ENCODE measurements at places on chromosomes 7 and 10.

- DNase-seq = no peak
Observed at GRCh38 chr10:17381502-17382142, 72.8 kb downstream of the ST8SIA6 start.

GRCh38 chr10:23173214-23174073, 18.7 kb upstream of the PTF1A start:
- no peak for DNase-seq

DNA sequence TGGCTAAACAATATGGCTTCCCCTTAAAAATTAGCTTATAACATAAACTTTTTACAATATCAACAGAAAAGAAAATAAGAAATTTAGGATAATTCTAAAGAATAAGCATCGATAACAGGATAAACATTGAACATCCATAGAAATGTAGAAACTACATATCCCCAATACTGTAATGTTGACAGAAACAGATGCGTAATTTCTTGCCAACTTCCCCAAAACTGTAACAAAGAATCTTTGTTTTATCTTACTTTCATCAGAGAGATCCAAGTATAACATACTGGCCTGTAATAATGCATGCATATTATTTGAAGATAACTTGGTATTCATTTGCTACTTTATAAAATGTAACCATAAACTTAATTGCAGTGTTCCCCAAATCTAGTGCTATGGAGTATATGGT, 339.9 kb downstream of the ARL4A start:
- no peak for DNase-seq

DNA sequence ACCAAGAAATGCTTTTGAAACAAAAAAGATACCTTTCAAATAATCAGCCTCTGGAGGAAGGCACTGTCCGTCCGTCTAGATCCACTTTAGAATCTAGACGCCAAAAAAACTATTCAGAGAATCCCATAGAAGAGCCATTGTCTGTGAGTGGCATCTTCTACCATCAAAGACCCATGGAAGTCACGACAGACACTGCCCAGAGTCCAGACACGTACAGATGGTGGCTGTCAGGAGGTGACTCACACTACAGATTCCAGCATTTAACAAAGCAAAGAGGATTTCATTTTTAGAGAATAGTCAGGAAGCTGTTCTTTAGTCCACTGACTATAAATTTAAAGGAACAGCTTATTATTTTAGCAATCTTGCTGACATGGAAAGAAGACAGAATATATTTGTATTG, 11.7 kb downstream of the C1QL3 start:
- DNase-seq = no peak

DNA sequence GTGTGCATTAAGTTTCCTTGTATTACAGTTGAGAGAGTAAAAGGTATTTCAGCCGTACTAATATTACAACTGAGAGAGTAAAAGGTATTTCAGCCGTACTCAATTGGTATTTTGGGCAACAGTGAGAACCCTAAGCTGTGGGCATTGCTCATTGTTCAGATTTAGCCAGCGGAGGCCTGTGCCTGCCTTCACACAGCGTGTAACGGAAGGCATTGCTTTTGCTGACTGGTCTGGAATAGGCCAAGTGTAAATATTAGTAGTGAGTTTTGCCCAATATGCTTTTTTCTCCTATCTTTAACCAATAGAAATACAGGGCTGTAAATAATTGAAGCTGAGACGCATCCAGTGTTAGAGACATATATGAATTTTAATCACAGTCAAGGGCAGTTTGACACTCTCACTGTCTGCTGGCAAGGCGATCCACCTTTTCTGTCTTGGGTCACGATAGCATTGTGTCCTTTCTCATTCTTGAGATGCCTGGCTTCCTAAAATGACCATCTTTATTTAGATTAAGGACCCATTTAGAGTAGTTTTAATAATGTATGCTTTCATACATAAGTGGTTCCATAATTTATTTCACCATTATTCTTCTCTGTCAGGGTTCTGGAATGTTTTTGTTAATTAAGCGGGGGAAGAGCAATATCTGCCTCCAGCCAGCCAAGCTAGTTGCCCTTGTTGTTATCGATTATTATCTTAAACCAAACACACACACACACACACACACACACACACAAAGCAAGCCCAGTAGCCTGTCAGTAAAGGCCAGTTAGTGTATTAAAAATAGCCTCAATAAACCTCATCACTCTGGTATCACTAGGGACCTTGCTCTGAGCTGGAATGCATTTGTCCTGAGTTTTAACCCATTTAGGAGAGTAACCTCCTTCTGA, 130.7 kb downstream of the CELF2 start:
- no peak for DNase-seq

DNA sequence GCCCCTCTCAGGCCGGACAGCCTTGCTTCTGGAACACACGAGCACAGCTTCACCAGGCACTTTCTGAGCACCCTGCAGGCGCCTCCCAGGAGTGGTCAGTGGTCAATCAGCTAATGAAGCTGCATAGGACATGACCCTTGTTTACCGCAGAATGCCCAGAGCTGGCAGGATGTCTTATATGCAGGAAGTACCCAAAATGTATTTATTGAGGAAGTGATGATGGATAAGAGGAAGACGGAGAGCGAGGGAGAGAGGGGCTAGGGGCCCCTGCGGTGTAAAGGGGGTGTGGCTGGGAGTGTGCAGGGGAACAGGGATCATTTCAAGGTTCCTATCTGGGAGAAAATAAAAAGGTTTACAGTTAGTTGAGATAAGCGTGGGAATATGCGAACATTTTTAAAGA, 3.3 kb downstream of the CYP2E1 start:
- DNase-seq = no peak

DNA sequence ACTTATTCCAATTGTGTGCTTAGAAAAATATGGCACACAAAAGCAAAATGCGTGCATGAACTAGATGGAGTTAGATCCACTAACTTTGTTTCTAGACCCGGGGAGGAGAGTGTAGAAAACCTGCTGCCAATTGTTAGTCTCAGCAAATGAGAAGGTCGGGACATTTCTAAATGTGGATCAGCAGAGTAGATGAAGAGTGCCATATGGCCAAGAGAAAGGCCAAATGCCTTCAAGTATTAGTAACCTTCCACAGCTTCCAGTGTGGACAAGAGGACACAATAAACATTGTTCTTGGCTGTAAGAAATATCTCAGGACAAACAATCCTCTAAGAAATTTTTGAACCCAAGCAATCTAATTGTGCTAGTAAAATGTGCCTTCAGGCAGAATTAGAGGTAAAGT, 690.3 kb downstream of the REEP3 start:
- DNase-seq = no peak

GRCh38 chr7:140334341-140335057, 63.8 kb downstream of the SLC37A3 start:
- DNase-seq = no peak

DNA sequence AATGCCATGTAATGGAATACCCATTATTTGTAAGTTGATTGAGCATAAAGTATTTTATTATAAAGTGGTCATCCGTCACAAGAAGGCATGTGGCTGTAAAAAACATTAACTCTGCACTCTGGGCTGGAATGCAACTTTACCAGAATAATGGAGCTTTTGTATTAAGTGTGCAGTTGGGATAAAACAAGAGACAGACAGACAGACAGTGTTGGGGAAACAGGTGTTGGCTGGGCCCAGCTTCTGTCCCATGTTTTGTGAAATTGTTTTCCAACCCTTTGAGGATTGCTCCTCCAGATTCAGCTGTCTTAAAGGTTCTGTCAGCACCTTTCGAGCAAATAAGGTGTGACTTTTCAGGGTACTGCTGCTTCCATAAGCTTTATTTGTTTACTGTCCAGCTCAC, 67.9 kb upstream of the NFKB2 start:
- no peak for DNase-seq
